ENCODE measurements at places on chromosomes 7 and 10. TPM values are rescaled to one million over a fixed set of nuclear protein-coding genes. Genes with fewer than 3 reads are reported as not detected.

GRCh38 chr7:46207931-46208634 is 287.0 kb upstream of the IGFBP3 start:
- no peak for DNase-seq

DNA sequence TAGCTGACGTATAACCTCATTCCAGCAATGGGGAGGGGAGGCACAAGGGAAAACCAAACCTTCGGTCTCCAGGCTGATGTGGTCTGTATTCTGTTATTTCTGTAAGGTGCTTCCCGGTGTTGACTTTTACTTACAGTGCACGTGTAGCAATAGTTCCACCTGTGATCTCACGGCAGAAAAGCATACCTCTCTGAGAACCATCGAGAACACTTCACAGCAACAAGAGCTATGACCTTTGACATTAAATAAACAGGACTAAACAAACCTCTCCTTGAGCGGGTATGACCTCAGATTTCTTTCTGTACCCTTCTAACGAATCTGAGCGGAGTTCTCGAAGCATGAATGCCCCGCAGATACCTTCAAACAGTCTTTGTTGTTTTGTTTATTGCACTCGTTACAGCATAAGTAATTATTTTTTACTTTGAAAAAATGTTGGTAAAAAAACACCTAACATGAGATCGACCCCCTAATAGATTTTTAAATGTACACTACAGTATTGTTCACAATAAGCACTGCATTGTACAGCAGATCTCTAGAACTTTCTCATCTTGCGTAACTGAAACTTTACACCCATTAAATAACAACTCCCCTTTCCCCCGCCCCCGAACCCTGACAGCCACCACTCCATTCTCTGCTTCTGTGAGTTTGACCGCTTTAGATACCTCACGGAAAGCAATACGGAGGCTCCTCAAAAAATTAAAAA is 282.3 kb downstream of the GATA3 start:
- DNase-seq = no peak

Gene LIPK
- not detected for total RNA-seq

Gene ZNF117
- total RNA-seq = 4.7 TPM

Gene UTF1
- not detected for total RNA-seq

DNA sequence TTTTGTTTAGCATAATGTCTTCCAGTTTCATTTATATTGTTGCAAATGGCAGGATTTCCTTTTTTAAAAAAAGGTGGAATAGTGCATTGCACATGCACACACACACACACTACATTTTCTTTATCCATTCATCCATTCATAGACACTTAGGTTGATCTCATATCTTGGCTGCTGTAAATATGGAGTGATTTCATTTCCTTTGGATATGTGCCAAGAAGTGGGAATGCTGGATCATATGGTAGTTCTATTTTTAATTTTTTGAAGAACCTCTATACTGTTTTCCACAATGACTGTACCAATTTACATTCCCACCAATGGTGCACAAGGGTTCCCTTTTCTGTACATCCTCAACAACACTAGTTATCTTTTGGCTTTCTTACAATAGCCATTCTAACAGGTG is 68.9 kb downstream of the EBLN1 start:
- DNase-seq = no peak

DNA sequence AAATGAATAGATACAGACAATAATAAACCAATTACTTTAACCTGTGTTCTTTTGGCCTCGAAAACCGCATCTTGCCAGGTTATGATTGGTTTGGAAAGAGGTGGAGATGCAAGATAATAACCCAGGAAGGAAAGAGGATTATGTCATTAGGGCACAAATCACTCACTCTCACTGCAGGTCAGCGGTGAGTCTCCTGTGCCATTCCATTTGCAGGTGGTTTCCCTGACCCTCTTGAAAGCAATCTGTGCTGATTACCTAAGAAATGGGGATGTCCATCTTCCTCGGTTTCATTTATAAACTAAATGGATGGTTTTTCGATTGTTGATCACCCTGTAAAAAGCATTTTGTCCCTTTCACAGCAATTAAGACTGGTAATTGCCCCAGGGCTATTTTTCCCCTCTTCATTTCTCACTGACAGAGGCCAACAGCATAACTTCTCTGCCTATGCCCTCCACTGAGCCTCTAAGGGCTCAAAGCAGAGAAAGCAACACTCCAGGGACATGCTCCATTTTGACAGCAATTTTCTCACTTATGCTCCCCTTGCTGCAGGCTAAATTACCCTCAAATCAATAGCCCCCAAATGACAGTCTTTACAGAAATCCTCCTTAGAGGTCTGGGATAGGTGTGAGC is 257.5 kb downstream of the IPMK start:
- no peak for DNase-seq
